Thoracic aorta (tissue), 2 donors: ENCODE measurements at places on chromosomes 3 and 15.
A peak's percentile ranks its signal among the peaks of the same experiment; 100 is the strongest.

DNA sequence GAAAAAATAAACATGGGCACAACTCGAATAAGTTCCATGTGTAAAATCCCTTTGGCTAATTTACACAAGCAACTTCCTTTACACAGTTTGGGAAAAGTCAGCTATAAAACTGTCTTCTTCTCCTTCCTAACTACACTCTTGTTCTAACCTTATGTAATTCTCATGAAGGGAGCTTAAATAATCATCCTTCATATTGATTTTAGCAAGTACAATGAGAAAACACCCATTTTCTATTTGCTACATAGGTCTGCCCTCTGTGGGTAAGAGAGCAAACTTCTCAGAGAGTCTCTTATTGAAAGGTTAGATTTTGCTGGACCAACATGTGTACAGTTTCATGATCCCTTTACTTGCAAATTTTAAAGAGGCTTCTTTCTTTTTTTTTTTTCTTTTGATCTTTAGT, 398.5 kb downstream of the ROBO1 start:
- no peak for DNase-seq

- DNase-seq: no peak
Measured at GRCh38 chr15:72592097-72592496, 62.4 kb upstream of the GOLGA6B start.

- DNase-seq: no peak
Measured at GRCh38 chr15:67033012-67033411, 32.4 kb upstream of the SMAD3 start.

- no peak for DNase-seq
Measured at GRCh38 chr3:25775936-25776335, 7.3 kb downstream of the NGLY1 start.

GRCh38 chr3:141542202-141542969, 55.6 kb downstream of the RASA2 start:
- DNase-seq: no peak

- DNase-seq: no peak
Measured at GRCh38 chr3:57816471-57817095, 60.5 kb downstream of the SLMAP start.

- peak; percentile 4 for DNase-seq
Measured at GRCh38 chr3:187403768-187404288, 35.6 kb downstream of the RTP4 start.

DNA sequence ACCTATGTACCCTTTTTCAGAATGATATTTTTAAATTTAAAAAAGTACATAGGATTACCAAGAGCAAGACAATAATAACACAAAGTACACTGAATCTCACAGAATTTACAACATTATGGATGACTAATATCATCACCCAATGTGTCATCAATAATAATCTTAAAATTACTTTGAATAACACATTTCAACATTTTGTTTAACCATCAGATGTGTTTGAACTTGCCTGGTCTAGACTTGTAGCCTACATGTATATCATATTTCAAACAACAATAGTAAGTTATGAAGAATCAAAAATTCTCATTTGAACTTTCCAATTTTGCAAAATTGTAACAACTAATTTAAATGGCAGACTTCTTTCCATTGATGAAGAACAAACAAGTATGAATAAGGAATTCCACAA, 15.1 kb downstream of the LRRC3B start:
- DNase-seq: no peak

DNA sequence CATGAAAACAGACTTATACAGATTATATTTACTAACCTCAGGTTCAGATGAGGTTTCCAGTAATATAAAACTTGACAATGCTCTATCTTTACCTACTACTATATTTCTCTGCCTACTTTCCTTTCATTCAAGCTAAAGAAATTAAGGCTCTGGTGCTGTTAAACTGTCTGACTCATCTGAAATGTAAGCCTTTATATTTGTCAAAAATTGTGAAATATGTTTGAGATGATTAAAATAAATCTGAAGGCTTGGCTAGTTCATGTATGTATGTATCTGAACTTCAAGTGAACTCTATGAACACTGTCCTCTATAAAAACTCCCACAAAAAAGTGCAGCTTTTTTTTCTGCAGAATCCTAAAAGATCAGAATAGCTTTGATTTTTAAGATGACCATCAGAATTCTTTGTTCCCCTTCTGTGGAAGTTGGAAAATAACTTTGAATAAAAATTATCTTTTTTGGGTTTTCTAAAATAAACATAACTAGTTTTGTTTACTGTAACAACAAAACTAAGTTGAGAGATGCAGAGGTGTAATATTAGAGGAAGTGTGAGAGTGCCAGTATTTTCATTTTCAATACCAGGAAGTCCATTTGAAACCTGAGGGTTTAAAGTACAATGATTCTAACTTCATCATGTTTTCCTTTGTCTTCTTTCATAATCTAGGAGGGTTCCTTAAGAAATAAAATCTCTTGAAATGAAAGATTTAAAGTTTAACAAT, 42.2 kb downstream of the ILDR1 start:
- DNase-seq: no peak

GRCh38 chr3:163915280-163915679, 1163.0 kb downstream of the SI start:
- no peak for DNase-seq

DNA sequence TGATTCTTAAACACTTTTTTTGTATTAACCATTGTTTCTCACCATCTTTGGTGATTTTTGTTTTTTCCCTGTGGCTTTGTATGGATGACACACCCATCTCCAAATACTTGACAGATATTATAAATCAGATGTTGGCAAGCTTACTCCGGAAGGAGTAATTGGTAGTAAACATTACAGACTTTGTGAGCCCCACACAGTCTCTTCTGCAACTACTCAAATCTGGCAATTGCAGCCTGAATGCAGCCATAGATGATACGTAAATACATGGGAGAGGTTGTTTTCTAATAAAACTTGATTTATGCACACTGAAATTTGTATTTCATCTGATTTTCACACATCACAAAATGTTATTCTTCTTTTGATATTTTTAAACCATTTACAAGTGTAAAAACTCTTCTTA, 331.5 kb downstream of the ARPP21 start:
- no peak for DNase-seq

GRCh38 chr3:121063628-121064027, 155.6 kb downstream of the STXBP5L start:
- no peak for DNase-seq

- no peak for DNase-seq
Measured at GRCh38 chr3:162641907-162642306, 1145.3 kb downstream of the OTOL1 start.

DNA sequence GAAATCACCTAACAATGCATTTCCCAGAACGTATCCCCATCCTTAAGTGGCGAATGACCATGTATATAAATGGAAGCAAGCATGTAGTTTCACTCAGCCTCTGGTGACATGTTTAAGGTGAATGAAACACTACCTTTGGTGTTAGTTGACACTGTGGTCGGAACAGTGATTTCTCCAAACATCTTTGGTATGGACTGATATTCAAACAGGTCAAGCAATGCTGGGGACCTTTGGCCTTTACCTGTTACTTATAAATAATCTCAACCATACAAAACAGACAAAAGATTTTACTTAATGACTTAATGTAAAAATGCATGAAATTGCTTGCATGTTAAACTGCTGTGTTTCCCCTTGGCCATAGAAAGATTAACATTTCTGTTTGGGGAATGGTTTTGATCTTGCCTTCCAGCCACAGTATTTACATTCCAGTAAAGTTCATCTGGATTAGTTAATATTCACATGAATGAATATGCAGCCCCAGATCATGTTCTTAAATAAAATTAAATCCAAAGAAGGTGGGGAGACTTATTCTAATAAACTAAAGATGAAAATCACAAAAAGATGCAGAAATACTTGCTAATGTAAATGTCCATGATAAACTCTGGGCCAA, 74.4 kb upstream of the HES1 start:
- DNase-seq: no peak

GRCh38 chr3:58296269-58296668, 9.8 kb upstream of the RPP14 start:
- no peak for DNase-seq

- no peak for DNase-seq
Measured at GRCh38 chr3:20060974-20061685, 20.9 kb downstream of the KAT2B start.

GRCh38 chr3:15646851-15647511, 45.4 kb downstream of the BTD start:
- DNase-seq: peak; percentile 40

- no peak for DNase-seq
Measured at GRCh38 chr3:41932464-41932863, 29.4 kb downstream of the ULK4 start.

GRCh38 chr3:71579935-71580406, 3.6 kb downstream of the FOXP1 start:
- no peak for DNase-seq

GRCh38 chr3:59717679-59718205, 667.9 kb upstream of the CFAP20DC start:
- DNase-seq: no peak

DNA sequence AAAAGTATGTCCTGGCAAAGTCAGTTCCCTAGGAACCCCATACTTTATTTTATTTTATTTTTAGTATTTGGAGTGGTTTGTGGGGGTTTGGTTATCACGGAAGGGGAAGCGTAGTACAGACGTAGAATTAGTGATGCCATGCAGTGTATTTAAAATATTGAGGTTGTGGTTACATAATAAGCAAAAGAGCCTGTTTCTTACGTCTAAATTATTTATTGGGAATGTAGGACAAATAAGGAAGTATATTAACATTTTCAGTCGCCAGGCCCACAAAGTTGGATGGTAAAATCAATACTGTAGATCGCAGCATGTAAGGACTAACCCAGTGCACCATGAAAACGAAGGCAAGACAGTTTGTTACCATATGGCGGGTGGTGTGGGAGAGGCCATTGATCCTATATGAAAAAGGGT, 558 bp downstream of the DTWD1 start:
- no peak for DNase-seq

GRCh38 chr15:72902245-72902918, 118.8 kb upstream of the ADPGK start:
- DNase-seq: peak; percentile 41

GRCh38 chr3:54222316-54222715, 100.0 kb downstream of the CACNA2D3 start:
- DNase-seq: no peak

DNA sequence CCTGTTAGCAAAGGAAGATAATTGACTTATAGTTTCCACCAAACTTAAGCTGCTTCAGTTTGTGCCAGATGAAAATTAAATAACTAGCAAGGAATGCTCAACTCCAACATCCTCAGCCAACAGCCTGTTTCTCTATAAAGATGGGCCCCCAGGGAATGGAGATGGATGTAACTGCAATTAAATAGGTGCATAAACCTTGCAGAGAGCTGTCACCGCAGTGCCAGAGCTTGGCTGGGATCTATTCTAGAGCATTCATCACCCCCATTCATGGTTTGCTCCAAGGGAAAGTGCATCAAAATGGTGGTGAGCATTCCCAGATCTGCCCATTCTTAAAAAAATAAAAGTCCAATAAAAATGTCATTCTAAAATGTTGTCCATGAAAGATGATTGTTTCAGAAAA, 19.7 kb upstream of the RORA start:
- no peak for DNase-seq

GRCh38 chr3:190620886-190621608, 107.2 kb downstream of the IL1RAP start:
- no peak for DNase-seq

- no peak for DNase-seq
Measured at GRCh38 chr3:125137358-125138033, 75.1 kb downstream of the SLC12A8 start.

DNA sequence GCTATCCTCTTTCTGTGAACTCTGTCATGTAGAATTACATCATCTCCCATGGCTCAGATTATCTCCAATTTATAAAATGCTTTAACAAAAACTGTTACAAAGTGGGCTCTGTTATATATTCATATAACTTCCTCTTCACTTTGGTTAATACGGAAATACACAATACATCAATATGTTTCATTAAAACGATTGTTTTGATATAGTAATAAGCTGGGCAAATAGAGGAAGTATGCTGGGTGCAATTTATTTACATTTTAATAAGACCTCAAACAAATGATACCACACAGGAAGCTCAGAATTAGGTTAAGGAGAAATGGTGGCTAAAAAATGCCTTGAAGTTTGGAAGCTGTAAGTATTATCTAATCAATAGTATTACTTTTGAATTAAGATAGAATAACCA, 331.0 kb downstream of the ZBTB20 start:
- no peak for DNase-seq

GRCh38 chr3:50339485-50340146, 1.0 kb downstream of the RASSF1 start:
- no peak for DNase-seq

GRCh38 chr15:68679161-68679560, 100.4 kb downstream of the CORO2B start:
- DNase-seq: no peak

DNA sequence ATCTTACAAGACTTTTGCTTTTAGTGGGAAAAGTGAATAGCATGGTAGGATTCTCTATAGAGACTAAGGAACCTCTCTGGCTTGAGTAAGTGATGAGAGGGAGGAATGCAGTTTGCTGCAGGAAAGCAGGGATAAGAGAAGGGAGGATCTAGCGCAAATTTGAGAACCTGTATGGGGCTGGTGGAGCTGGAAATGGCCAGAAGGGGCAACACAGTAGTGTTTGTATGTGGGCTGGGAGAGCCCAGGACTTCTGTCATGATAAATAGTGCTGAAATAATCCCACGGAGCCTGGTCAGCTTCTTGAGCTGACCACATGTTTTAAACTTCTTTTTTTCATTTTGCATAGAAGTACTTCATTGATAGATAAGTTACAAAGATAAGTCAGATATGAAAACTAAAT, 11.2 kb upstream of the SHC4 start:
- no peak for DNase-seq

DNA sequence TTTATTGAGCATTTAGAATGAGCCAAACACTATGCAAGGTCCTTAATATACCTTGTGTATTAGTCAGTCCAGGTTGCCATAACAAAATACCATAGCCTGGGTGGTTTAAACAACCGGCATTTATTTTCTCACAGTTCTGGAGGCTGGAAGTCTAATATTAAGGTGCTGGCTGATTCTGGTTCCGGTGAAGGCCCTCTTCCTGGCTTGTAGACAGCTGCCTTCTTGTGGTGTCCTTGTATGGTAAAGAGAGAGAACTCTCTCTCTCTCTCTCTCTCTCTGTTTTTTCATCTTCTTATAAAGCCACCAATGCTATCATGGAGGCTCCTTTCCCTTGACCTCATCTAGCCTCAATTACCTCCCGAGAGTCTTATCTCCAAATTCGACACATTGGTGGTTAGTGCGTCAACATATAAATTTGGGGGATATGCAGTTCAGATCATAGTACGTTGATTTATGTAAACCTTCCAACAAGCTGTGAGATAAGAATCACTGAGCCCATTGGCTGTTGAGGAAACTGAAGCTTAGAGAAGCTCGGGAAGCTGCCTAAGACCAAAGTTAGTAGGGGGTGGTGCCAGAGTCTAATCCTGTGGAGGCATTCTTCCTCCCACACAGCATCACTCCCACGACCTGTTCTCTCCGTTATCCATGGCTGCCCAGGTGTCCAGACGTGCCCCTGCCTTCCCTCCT, 298.0 kb upstream of the PROK2 start:
- DNase-seq: no peak

GRCh38 chr3:197847866-197848401, 56.9 kb downstream of the LRCH3 start:
- no peak for DNase-seq
